ENCODE measurements at places on chromosomes 4 and X. TPM values are rescaled to one million over a fixed set of nuclear protein-coding genes. Genes with fewer than 3 reads are reported as not detected.

GRCh38 chr4:188092824-188093223 is 16.6 kb downstream of the TRIML2 start:
- no peak for DNase-seq

The SLC4A4 gene
- total RNA-seq: 1.4 TPM

DNA sequence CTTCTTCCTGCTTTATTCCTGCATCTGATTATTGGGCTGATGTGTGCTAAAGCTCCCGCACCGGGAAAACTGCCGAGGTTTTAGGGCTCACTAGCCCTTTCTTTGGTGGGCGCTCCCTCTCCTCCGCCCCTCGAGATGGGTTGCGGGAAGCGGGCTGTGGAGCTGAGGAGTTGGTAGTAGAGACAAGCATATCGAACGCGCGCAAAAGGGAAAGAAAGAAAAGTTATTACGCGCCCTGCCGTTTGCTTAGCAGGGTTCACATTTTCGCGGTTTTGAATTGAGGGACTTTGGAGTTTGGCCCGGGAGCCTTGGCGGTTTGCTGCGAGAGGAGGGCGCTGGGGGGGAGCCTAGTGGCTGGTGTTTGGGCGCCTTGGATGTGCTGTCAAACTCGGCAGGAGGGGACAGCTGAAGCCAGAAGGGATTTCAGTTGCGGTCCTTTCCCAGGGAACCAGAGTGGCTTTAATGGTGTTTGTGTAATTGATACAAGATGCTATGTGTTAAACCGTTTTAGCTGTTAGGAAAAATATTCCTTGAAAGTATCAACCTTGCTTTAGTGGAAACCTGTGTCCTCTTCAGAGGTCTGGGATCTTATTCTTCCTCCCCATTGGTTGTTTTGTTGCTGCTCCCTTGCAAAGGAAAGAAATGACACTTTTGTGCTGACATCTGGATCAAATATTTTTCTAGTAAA is 1.1 kb downstream of the GAB1 start:
- DNase-seq: no peak

GRCh38 chr4:24793219-24794005 is 2.0 kb upstream of the SOD3 start:
- DNase-seq: no peak

DNA sequence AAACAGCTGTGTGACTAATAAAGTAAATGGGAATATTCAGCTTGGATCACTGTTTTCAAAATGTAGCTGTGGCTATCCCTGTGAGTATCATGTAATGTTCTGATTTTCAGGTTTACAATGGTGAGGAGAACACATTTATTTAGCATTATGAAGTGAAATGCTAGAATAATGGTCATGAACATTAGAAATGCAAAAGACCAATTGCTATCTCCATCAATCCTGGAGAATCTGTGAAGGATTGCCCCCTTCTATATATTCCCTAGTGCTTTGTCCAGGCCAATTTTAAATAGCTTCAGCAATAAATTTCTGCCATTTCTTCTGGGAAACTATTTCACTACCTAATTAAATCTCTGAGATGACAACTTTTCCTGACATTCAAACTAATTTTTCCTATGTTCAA is 1399.1 kb downstream of the PCDH19 start:
- no peak for DNase-seq

The SOD3 gene
- 77.3 TPM for total RNA-seq

GRCh38 chrX:35786271-35786670 is 11.9 kb upstream of the MAGEB16 start:
- no peak for DNase-seq

DNA sequence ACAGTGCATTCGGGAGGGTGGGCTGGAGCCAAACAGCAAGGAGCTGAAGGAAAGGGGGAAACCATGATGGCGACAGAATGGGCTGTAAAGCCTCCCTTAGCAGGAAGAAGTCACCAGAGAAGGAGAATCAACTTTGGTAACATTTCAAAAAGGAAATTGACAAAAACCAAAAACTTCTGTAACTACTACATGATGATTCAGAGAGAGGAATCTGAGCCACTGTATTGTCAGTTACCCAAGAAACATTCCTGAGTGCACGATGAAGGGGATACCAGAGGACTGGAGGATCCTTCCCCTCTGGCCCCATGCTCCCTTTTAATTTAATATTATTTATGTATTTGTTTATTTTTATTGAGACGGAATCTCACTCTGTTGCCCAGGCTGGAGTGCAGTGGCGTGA is 26.3 kb downstream of the PDHA1 start:
- no peak for DNase-seq

DNA sequence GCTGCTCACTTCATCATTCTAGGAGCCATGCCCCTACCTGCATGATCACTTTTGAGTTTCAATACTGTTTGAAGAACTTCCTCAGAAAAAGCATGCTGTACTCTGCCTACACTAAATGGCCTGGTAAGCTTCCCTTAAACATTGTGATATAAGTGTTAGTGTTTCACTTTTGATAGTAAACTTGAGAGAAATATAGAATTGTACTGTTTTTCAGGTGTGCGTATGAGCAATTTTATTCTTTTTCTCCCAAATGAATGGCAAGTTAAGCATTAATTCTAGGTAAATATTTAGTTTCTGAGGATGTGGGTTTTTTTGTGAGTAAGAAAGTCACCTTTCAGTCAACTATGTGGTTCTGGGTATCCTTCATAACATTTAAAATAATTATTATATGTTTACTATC is 484.5 kb downstream of the IL15 start:
- DNase-seq: no peak

- no peak for DNase-seq
Measured at GRCh38 chr4:172546782-172547181, 621.8 kb upstream of the GALNT7 start.

- peak; percentile 27 for DNase-seq
Measured at GRCh38 chrX:150486011-150486410, 82.4 kb upstream of the MTM1 start.

GRCh38 chrX:155148724-155149537 is 67.3 kb upstream of the VBP1 start:
- DNase-seq: no peak

- DNase-seq: no peak
Measured at GRCh38 chr4:680551-680927, 6.2 kb downstream of the MYL5 start.

The GIMD1 gene
- total RNA-seq: not detected
